Neural progenitor cell (in vitro differentiated cells): ENCODE measurements at places on chromosomes 7 and 10.

DNA sequence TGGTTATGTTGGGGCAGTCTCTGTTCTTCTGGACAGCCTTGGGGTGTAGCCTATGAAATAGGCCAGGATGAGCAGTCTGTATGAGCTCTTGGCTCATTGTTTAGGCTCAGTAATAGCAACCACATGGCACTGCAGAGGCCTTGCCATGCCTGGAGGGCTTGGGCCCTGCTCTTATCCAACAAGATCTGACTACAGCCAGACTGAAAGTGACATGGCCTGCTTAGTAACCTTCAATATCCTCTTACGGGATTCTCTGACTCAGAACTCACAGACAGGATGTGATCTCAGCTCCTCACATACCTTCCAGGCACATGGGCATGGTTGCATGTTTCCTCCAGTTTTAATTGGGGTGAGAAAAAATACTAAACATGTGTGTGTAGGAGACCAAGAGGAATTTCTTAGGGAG, 289.3 kb downstream of the PTEN start:
- no peak for DNase-seq

DNA sequence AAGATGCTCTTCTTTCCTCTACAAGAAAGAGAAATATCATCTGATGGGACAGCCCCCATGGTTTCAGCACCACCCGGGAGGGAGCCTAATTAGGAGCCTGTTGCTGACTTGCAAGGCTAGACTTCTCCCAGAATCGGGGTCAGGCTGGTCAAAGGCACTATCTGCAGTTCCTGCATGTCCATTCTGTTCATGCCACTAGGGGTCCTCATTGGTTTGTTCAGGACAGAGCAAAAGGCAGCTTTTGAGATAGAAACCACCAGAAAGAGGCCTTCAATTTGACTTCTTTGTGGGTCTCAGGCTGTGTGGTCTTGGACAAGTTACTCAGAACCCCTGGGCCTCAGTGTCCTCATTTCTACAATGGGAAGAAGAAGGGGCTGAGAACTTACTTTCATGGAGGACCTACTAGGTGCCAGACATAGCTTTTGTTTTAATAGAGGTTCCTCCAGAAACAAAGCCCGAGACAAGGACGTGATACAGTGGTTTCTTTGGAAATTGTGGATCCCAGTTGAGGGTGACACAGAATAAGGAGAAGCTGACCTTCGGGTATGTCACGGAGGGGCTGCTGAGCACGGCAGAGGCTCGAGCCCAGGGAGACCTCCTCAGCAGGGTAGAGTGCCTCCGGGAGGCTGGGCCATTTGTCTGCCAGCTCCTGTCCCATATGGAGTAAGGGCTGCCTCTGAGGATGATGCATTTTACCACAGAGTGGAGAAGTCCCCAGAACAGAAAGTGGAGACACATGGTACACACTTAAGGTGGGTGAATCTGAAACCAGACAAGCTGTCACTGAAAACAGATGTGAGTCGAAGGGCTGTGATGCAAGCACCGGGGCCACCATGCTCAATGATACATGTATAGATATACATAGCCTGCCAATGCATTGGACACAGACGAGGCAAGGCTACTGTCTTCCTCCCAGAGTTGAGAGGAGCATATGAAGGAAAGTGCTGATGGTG, 33.1 kb upstream of the NEUROD6 start:
- peak; percentile 82 for DNase-seq

DNA sequence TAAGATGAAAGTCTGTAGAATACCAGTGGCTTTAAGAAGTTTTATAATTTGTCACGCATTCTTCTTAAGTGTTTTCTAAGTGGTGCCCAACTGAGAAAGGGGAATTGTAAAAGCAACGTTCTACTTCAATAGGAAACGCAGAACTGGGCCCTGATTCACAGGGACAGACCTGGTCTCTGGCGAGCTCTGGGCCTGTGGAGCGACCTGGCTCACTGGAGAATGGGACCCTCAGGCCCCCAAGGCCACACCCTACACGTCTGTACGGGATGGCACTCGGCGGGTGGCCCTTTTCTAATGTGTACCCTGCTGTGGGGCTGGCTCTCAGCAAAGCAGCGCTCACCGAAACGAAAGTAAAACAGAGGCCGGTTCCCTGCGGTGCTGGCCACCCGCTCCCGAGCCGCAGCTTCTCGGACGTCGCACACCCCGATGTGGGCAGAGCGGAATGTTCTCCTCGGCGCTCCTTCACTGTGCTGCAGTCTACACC, 205.0 kb downstream of the DIP2C start:
- peak; percentile 57 for DNase-seq

DNA sequence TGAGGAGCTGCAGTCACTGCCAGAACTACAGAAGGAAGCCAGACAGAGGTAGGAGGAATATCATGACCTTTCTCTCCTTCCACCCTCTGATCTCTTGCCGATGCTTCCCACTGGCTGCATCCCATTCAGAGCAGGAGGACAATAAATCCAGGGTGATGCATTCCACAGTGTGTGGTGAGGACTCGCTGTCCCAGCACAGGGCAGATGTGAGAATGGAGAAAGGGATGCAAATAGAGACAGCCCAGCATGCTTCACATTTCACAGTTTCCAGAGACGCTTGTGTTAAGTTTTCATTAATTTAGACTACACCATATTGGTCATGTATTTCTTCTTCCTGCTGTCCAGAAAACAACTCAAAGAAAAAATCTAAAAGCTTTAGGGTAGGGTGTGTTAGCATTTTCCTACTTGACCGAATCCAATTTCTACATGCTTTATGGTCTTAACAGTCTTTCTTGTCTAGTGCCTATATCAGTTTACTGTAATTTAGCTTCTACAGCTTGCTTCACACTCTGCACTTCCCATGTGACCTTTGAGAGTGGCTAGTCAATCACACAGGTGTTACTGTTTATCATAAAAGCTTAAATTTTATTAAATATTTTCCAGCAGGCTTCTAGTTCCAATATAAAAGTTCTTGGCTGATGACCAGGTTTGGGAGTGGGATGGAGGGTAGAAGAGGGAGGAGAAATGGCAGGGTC, 155.6 kb downstream of the RAPGEF5 start:
- no peak for DNase-seq

DNA sequence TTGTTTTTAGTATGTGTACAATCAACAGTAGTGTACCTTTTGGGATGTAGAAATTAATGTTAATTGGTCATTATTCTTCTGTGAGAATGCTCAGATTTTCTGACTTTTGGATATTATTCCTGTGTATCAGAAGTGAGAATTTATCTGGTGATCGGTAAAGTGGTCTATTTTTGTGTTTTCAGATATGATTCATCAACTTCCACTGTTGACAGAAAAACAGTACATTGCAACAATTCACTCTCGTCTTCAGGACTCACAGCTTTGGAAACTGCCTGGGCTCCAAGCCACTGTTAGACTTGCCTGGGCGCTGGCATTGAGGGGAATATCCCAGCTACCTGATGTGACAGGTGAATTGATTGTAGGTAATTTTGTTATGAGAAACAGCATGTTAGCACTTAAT, 20.9 kb downstream of the NUP205 start:
- no peak for DNase-seq

DNA sequence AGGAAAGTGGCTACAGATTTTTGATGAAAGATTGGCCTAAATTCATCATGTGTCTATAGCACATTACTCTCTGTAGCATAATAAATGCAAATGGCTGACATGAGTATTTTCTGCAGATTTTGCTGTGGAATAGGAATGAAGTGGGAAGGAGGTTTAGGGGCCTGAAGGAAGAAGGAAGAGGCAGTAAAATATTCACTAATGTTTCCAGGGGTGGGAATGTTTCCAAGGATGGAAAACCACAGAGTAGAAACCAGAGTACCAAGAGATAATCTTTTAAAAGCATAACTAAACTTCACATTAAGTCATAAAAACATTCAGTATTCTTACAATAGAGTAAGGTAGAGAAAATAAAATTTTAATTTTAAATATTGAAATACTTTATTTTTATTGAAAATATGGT, 267.8 kb downstream of the BICC1 start:
- DNase-seq, result no peak

DNA sequence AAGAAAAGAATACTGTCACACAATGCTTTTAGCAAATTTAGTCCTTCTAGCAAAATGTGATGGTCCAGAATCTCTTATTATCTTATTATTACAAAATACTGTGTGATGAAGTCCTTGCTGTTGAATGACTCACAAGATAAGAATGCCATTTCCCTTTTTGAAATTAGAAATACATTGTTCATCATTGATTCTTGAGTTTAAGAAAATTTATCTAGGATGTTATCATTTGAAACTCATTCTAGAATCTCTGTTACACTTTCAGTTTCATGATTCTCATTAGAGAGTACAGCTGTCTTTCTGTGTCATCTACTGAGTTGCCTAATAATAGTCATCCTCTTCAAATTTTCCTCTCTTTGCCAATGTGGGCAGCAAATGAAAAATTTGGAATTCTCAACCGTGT, 9.6 kb downstream of the ZKSCAN5 start:
- no peak for DNase-seq

GRCh38 chr10:93096901-93097300, 23.2 kb downstream of the CYP26A1 start:
- no peak for DNase-seq

DNA sequence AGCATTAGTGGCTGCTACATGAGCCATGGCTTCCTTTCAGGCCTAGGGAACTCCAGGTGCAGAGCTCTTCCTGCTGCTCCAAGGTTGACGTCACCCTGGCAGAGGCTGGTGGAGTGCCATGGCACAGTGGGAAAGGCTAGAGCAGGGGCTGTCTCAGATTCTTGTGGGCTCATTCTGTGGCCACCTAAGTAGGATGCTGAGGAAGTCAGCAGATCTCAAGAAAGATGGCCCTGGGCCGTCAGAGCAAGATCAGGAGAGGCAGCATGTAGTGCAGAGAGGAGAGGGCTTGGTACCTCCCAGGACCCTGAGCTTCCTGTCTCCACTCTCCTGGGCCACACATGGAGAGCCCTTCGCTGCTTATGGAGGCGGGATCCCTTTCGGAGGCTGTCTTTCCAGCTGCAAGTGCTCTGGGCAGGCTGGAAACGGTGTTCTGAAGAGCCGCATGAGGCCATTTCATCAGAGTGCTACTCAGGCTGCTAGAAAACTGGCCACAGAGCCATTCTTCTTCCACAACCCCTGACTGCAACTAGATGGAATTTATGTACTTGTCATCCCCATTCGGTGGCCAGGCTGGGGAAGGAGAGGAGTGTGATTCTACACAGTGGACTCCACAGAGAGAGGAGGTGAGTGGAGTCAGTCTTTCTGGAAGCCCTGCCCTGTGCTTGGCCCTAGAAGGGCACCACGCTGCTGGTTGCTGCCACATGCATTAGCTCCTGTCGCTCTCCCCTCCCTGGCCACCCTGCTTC, 304.2 kb downstream of the RPS24 start:
- no peak for DNase-seq

- peak; percentile 43 for DNase-seq
Observed at GRCh38 chr7:77727936-77728701, 31.9 kb downstream of the RSBN1L start.

DNA sequence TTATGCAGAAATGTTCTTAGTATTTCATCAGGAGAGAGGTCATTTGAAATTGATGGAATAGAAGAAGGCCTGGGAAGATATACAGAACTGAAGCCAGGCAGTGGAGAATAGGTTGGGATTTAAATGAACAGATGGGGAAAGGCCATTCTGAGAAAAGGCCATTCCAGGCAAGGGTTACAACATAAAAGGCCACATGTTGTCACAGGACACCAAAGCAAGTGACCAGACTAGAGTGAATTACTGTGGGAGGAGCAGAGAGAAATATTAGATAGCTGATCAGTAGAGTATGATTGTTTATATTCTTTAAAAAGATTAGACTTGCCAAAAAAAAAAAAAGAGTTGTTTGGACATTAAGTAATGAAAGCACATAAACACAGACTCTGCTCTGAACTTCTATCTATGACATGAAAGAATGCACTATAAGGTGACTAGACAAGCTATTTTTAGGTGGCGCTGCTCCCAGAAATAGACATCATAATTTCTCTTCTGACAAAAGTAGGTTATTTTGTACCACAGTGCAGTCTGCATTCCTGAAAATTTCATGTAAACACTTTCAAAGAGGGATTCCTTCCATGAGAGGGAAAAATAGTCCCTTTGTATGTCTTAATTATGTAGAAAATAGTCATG, 55.2 kb upstream of the DKK1 start:
- peak; percentile 4 for DNase-seq

DNA sequence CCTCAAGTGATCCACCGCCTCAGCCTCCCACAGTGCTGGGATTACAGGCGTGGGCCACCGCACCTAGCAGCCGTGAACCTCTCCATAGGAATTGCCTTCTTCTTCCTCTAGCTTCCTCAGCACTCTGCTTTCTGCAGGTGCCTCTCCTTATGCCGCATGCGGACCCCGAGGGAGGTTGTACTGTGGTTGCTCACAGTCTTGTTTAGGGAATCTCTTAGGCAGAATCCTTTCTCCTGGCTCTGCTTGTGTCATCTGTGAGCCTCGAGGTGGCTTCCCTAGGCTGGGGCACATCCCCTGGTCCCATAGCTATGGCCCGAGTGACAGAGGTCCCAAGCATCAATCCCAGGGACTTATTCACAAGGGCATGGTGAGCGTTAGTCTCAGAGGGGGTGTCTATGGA, 33.2 kb upstream of the GIMAP8 start:
- no peak for DNase-seq

DNA sequence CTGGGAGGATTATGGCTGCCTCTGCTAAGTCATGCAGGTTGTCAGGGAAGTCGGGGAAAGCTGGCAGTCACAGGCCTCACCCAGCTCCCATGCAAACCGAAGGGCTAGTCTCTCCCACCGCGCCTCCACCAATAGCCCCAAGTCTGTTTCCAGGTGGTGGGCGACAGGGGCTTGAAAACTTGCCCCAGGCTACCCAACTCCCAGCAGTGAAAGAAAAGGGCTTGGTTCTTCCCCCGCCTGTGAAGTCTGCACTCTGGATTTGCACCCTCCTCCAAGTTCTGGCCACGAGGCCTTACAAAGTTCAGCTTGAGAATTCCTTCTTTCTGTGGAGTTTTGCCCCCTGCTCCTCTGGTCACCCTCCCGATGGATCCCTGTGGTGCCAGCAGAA, 99.9 kb upstream of the CHST15 start:
- no peak for DNase-seq

DNA sequence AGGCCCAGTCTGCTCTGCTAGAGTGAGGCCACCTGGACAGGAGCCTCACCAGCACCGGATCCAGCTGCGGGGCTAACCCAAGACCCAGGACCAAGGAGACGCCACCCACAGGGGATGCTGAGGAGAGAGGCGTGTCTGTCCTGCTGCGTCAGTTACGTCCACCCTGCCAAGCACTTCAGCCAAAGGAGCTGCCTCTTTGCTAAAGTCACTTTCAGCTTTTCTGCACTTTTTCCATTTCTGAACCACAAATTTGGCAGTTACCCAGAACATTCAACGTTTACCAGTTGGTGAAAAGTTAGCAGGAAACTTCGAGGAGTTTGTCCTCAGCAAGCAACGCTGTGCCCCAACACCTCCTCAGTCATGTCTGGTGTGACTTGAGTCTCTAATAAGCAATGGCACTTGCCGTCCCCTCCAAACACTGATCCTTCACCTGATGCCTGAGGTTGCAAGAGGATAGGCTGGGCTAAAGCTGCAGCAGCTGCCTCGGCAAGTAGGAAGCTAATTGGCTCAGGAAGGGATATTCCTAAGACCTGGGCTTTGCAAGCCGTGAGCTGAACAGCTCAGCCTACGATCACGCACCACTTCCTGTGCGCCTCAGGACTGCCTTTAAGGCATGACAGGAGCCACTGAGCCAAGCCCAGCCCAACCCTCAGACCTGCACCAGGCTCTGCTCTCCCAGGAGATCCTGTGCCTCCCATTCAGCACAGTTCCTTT, 40.1 kb downstream of the KCNH2 start:
- peak; percentile 61 for DNase-seq

- DNase-seq, result no peak
Observed at GRCh38 chr7:21943436-21943835, 2.3 kb downstream of the CDCA7L start.

- DNase-seq, result no peak
Observed at GRCh38 chr7:325051-325798, 35.3 kb downstream of the FOXL3 start.
